ENCODE measurements at places on chromosomes 5 and 9.

DNA sequence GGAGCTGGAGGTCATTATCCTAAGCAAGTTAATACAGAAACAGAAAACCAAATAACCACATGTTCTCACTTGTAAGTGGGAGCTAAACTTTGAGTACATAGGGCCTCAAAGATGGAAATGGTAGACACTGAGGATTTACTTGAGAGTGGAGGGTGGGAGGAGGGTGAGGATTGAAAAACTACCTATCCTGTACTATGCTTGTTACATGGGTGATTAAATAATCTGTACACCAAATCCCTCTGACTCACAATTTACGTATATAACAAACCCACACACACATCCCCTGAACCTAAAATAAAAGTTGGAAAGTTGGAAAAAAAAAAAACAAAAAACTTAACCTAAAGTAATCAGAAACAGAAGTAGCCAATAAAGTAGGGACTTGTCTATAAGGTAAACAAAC, 48.8 kb upstream of the LARP1 start:
- DNase-seq, result no peak

DNA sequence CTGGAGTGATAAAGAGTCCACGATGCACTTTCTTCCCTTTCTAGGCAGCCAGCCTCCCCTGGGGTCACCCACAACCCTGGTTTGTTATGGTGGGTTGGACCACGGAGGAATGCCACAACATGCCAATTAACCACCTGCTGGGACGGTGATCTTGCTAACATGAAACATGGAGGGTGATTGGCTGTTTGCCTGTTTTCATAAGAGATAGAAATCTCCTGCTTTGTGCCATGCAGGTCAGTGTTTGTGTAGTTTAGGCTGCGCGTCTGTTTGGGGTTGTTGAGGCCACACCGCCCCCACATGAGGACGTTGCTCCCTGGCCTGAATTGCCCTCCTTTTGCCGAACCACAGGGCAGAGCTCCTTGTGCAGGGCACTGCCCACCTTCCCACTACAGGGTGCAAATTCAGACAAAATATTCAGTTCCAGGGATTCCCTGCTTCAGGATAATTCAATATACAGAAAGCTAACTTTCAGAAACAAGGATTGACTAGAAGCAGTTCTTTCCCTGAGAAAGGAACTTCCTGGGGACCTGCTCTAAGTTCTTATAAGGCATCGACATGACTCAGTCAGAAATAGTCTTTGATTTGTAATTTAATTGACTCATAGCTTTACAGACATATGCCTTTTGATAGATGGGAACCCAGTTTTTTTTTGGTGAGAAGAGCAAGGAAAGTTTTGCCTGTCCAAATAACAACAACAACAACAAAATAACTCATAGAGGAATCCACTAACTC, 427.6 kb downstream of the GADD45G start:
- no peak for DNase-seq

DNA sequence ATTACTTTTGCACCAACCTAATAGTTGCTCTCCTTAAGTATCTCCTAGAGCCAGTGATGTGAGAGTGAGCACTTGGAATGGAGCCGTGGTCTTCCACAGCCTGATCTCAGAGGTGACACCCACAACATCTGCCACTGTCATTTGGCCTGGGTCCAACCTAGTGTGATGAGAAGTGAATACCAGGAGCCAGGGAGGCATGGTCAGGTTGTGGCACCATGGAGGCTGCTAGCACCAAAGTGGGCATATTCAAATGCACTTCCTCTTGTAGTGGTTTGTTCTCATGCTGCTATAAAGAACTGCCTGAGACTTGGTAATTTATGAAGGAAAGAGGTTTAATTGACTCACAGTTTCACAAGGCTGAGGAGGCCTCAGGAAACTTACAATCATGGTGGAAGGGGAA, 22.6 kb upstream of the CEP72 start:
- no peak for DNase-seq

GRCh38 chr9:127049044-127049443, 73.4 kb downstream of the ANGPTL2 start:
- peak; percentile 42 for DNase-seq

GRCh38 chr9:13845460-13845859, 468.5 kb downstream of the NFIB start:
- DNase-seq, result no peak

DNA sequence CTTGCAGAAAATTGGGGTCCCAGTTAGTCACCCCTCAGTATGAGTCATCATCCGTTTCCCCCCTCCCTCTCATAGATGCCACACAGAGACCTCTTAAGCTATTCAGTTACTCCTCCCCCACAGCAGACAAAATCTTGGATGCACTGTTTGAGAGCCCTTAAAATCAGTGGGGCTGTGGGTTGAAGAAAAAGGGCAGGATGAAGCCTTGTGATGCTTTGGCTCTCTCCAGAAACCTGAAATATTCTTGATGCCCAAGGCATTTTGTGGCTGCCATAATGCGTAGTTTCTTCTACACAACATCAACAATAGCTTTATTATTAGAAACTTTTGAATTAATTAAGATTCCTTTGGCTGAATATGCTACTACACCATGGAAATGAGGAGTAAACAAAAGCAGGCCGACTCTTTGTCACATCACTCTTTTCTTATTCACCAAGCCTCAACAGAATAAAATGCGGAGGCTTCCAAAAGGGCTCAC, 133.8 kb downstream of the MRPS30 start:
- no peak for DNase-seq

DNA sequence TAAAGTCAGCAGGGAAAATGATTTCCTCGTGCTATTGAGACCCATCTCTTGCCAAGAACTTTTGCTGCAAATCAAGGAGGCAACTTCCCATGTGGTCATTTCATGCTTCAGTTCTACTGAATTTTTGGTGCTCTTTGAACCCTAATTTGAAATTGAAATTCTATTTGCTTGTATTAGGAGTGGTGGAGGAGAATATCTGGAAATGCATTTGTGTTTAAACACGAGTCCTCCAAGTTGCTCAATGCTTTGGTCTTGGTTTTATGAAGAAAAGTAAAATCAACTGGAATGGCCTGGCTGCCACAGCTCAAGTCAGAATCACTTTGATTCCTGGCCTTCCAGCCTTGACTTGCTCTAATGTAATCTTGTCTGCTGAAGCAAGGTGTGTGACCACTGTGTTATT, 613.2 kb downstream of the TLE1 start:
- no peak for DNase-seq

DNA sequence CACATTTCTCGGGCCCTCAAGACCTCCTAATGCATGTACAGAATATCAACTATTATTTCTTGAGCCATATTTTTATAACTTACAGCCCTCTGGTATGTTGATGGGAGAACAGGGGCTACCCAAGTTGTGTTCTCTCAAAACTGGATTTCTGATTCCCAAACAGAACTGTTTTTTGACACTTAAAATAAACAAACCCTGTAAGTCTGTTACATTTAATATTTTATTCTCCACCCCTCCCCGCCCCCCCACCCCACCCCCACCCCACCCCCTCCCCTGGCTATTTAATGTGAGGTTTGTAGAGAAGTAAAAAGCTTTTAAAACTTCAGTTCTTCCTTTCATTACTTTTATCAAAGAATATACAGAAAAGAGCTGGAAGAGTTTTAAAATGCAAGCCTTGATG, 77.9 kb downstream of the FOXB2 start:
- no peak for DNase-seq

DNA sequence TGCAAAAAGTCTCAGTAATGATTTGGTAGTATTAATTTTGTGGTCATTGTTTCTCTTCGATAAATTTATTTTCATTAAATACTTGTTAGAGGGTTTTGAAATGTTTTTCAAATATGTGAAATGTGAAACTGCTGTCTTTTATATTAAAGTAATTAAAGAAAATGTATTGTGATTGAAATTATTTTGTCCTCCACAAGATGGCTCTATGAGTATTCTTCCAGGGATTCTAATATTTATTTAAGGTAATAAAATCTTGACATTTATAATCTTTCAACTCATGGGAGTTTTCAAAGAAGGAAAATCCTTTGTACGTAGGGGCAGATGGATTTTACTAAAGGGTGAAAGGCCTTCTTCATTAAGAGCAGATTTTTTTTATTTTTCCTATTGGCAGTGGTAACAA, 19.3 kb downstream of the ISOC1 start:
- no peak for DNase-seq

GRCh38 chr5:68460147-68460798, 244.7 kb downstream of the PIK3R1 start:
- DNase-seq, result peak; percentile 42

DNA sequence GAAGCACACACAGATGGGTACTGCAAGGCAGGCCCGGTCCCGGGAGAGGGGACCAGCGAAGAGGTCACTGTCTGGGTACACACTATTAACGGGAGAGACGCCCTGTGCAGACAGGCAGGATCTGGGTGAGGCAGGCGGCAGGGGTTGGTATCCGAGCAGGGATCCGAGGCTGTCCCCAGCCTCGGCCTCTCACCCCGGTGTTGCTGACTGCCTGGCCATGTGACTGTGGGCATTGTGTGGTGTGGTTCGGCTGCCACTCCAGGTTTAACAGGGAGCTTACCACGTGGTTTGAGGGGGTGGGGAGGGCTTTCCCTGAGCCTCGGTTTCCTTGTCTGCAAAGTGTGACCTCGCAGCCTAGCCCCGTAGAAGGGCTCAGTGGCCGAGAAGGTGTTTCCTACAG, 11.1 kb upstream of the RALGDS start:
- no peak for DNase-seq

DNA sequence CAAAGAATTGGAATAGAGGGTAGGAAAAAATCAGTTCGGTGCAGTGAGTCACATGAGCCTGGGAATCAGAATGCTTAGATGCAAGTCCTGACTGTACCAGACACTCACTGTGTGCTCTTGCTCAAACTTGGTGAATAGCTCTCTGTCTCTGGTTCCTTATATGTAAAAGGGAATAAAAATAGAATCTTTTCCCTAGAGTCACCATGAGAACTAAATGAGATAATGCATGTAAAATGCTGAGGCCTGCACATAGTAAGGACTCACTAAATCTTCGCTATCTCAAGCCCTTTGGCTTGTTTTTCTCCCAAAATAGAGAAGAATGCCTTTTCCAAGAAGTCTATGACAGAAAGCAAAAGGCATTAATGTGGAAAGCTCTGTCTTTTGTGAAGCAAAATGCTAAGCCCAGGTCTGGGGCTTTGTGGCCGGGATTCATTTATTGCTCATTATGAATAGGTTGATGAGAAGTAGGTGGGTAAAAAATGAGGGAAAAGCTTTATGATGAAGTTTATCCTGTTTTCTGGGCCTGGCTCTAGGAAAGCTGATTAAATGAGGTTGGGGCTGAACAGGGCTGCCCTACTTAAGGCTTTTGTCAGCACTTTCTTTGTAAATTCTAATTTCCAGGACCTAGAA, 483.3 kb downstream of the DMAC1 start:
- DNase-seq, result no peak

- DNase-seq, result peak; percentile 25
Measured at GRCh38 chr9:125409637-125410521, 148.3 kb downstream of the GAPVD1 start.

- DNase-seq, result no peak
Measured at GRCh38 chr5:69049796-69050195, 44.0 kb upstream of the SLC30A5 start.

- DNase-seq, result no peak
Measured at GRCh38 chr5:33369485-33370465, 71.0 kb upstream of the TARS1 start.

GRCh38 chr5:132773114-132773513, 3.9 kb downstream of the SEPTIN8 start:
- no peak for DNase-seq

DNA sequence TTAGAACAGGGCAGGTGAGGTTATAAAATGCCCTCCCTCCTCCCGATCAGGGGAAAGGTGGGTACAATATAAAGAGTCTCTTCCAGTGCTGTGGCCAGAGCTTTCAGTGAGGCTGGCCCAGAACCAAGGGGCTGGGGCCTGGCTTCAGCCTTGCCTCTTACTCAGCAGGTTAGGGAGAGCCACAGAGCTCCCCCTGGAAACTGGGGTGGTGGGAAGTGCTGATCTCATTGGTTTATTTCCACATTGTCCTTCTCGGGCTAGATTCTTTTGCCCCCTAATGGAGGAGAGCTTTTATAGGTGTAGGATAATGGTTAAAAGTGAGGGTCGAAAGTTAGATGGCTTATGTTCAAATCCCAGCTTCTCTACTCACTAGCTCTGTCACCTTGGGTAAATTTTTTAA, 186.7 kb upstream of the TBC1D2 start:
- no peak for DNase-seq

DNA sequence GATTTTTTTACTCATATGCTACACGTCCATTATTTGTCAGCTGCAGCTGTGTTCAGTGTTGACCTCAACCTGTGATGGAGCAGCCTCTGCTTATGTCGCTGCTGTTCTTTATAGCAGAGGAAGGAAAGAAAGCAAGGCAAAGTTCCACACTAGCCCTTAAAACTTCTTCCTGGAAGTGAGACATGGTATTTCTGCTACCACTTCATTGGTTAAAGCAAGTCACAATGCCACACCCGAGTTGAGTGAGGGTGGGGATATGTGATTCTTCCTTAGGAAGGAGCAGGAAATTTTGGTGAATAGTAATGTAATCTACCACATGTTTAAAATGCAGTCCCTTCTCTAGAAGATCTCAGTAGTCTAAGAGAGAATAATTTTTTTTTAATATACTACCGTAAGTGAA, 224.8 kb upstream of the DMRT1 start:
- no peak for DNase-seq

DNA sequence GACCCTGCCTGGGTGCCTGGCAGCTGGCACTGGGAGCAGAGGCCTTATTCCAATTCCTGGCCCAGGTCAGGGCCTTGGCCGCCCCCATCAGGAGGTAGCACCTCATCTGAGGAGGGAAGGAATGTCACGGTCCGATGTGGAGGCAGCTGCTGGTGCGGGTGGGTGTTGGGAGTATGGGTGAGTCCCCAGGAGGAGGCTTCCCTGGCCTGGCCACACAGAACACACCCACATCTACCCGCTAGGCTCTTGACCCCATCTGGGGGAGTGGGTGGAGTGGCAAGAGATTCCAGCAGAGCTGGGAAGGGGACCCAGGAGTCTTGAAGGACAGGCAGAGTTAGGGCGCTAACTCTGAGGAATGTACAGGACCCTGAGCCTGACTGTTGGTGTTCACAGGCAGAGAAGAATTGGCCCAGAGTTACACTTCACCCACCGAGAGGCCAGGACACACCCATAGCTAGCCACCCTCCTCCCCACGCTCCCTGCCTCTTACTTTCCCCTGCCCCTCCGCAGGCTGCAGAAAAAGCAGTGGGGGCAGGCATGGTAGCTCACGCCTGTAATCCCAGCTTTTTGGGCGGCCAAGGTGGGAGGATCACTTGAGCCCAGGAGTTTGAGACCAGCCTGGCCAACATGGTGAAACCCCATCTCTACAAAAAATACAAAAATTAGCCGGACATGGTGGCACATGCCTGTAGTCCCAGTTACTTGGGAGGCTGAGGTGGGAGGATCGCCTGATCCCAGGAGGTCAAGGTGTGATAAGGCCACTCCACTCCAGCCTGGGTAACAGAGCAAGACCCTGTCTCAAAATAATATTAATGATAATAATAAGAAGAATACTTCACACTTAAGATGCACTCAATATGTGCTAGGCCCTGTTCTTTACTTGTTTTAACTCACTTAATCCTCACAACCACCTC, 6.0 kb downstream of the OLFML2A start:
- no peak for DNase-seq
